Glutamatergic neuron (in vitro differentiated cells): ENCODE measurements at places on chromosomes 2 and 18. TPM values are rescaled to one million over a fixed set of nuclear protein-coding genes. Genes with fewer than 3 reads are reported as not detected.

DNA sequence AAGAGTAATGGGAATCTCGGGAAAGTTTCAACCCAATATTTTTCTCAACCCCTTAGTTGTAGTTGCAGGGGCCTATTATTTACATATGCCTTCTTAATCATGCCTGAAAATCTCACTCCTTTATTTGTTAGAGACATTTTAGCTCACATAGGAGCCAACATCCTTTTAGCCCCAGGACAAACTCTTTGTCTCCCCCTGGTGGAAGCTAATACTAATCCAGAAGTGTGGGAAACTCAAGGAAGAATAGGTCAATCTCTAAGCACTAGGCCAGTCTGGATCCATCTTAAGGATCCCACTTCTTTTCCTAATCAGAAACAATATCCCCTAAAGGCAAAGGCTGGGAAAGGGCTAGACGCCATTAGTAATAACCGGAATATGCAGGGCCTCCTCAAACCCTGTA lies 550.9 kb upstream of the PKDCC start:
- DNase-seq, result no peak

DNA sequence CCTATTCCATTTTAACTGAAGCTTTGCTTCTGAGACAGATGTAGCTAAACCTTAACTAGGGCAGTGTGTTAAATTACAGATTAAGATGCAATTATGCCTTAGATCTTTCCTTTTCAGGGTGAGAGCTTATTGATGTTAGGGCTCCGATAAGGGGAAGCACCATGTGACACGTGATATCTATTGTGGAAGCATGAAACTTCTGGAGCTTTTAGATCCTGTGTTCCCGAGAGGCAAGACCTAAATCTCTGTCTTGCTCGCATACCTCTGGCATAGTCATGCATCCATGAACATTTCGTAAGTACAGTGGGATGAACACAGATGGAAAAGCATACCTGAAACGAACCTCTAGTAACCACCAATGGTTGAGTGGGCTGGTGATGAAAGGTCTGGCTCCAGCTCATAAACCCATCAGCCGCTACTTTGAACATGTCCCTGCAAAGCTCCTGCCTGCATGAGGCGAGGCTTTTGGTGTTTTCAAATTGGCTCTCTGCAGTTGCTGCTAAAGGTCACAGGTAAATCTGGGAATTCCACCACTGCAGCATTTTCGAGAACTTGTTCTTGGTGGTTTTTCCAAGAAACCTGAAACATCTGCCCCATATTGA lies 3.7 kb upstream of the NRP2 start:
- no peak for DNase-seq

- DNase-seq, result no peak
Observed at GRCh38 chr2:228589115-228589514, 407.6 kb upstream of the SPHKAP start.

- no peak for DNase-seq
Observed at GRCh38 chr2:104240984-104241383, 612.9 kb upstream of the POU3F3 start.

DNA sequence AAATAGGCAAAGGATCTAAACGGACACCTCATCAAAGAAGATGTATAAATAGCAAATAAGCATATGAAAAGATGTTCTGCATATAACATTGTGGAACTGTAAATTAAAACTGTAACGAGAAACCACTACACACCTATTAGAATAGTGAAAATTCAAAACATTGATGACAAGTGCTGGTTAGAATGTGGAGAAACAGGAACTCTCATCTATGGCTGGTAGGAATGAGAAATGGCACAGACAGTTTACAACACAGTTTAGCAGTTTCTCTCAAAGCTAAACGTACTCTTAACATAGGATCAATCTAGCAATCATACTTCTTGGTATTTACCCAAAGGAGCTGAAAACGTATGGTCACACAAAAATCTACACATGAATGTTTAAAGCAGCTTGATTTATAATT lies 126.2 kb downstream of the TRIB2 start:
- DNase-seq, result no peak

- peak; percentile 44 for DNase-seq
Observed at GRCh38 chr2:221166292-221166691, 405.8 kb downstream of the EPHA4 start.

GRCh38 chr2:34317797-34318196 lies 718.7 kb upstream of the FAM98A start:
- no peak for DNase-seq

GRCh38 chr2:178238154-178238521 lies 43.8 kb downstream of the OSBPL6 start:
- no peak for DNase-seq

GRCh38 chr18:57125627-57126026 lies 21.3 kb upstream of the BOD1L2 start:
- DNase-seq, result no peak

GRCh38 chr2:13686262-13686661 lies 946.3 kb upstream of the LRATD1 start:
- no peak for DNase-seq

POTEC gene
- not detected for total RNA-seq

DPP4 gene
- total RNA-seq, result 0.20 TPM

ATP6V1B1 gene
- not detected for total RNA-seq

ANKRD30B gene
- total RNA-seq, result not detected

AAMP gene
- total RNA-seq, result 64.6 TPM

MYOM1 gene
- total RNA-seq, result 1.3 TPM

G6PC2 gene
- total RNA-seq, result not detected

GNAL gene
- total RNA-seq, result 52.5 TPM

SAG gene
- total RNA-seq, result not detected

ALK gene
- 9.6 TPM for total RNA-seq
